ENCODE measurements at places on chromosomes 5 and 9.

DNA sequence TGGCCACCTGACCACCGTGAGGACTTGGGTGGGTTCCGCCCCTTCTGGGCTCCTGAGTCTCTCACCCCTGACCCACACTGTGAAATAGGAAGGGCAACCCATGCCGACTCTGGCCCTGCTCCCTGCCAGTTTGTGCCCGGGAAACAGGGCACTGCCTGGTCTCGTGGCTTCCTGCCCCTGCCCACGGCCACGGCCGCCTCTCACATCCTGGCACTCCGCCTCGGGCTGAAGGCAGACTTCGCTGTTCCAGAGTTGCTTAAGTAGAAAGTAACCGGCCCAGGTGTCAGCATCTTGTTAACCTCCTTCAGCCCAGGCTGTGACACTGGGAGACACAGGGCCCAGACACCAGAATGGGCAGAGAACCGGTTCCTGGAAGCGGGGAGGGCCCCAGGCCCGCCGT lies 68.7 kb upstream of the RNU6ATAC start:
- no peak for DNase-seq

DNA sequence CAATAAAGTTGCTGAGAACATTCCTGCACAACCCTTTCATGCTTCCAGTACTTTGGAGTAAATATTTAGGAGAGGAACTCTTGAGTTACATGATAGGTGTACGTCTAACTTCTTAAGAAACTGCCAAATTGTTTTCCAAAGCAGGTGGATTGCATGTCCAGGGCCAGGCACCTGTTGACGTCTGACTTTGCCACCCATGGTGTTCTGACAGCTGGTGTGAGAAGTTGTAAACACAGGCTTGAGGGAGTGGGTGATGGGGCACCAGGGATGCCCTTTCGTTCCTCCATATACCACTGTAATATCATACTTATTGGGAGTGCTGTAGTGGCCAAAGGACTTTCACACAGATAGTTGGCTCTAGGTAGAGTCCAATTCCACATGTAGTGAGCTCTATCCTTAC lies 352.1 kb downstream of the GADD45G start:
- DNase-seq: no peak

DNA sequence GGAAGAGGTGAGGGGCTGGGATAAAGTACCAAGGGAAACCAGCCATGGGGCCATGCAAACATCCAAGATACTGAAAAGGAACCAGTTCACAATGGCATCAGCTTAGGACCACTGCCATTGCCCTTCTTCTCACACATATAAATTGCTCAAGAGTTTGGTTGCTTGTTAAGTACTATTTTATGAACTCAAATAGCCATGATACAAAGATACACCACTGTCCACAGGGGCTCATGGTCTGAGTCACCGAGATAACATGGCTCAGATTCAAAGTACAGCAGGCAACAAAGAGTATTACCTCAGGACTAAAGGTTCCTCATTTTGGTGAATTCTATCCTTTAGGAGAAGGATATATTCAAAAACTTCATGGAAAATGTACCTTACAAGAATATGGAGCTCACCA lies 55.6 kb downstream of the FANCC start:
- DNase-seq: no peak

- DNase-seq: no peak
Observed at GRCh38 chr5:93359296-93359959, 221.6 kb downstream of the NR2F1-AS1 start.

DNA sequence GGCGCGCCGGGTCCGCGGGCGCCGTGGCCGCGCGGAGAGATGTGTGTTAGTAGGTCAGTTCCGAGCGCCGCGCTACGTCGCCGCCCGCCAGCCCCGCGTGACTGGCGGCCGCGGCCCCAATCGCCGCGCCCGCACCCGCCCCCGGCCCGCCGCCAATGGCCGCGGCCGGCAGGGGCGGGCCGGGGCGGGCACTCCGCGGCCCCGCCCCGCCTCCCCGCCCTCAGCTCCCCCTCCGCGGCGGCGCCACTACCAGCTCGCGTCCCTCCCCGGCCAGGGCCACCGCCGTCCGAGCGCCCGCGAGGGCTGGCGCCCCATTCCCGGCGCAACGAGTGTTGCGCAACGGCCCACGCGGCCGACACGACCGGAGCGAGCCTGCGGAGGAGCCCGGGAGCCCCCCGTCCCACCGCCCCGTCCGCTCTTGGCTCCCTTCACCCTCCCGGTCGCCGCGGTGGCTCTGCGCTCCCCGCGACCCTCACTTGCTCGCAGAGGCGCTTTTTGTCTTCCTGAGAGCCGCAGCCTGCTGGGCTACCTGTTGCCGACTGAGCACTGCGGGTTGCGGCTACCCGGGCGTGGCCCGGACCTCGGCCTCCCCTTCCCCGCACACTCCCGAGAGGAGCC lies at the start of gene NFIL3:
NFIL3 (minus strand) TSS at position 48 of the 618 bp plus-strand sequence. CDS start 13,098 bp downstream, outside the sequence.
- DNase-seq: peak; percentile 80

- DNase-seq: no peak
Observed at GRCh38 chr9:125202846-125203618, 2.7 kb downstream of the RABEPK start.

GRCh38 chr9:81819859-81820546 lies 108.2 kb upstream of the SPATA31D4 start:
- no peak for DNase-seq

DNA sequence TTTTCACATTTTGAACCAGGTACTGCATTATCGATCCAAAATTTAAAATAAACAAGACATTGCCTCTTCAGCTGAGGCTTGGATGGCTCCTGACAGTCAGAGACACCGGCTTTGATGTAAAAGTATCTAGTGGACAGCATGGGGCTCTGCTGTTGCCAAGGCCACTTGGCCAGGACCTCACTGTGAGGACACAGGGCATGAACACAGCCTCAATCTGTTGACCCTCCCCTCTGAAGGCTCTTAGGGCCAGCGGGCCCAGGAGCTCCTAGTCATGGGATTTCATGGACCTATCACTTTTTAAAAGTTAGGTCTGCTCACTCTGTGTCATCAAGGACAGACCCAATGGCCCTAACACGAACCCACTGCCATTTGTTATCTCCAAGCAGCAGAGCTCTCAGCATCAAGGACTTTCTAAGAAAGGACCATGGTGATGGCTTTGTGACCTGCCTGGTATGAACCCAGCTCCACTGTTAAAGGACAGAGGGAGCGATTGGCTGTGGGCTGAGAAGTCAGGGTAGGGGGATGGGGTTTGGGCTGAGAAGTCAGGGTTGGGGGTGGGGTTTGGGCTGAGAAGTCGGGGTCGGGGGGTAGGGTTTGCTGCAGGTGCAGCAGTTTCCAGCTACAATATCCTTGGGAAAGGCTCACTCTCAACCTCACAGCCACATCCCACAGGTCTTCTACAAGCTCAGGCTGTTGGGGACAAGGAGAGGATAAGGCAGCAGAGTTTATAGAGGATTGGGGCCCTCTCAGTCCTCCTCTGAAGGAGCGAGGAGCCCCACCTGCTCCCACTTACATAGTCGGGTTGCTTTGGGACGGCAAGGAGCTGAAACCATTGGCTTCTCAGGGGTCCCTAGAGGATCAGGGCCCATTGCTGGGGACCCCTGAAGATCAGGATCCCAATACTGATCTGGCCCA lies 146.8 kb downstream of the BARX1 start:
- no peak for DNase-seq

DNA sequence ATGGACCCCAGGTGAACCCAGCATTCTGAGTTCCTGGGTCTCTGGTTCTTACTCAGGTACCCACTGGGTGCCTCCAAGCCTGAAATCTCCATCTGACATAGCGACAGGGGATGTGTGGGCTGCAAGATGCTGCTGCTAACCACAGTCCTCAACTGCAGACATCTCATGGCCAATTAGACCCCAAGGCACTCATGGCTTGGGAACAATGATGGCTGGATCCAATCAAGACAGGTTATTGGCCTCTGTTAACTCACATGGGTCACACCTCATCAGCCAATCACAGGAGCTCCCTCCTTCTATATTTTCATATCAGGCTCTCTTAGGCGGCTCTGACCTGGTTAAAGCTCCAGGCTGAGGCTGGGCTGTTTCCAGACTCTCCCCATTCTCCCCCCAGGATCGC lies 57.0 kb downstream of the CXXC5 start:
- DNase-seq: peak; percentile 14

- DNase-seq: no peak
Observed at GRCh38 chr5:138911441-138911840, 36.3 kb upstream of the LRRTM2 start.

DNA sequence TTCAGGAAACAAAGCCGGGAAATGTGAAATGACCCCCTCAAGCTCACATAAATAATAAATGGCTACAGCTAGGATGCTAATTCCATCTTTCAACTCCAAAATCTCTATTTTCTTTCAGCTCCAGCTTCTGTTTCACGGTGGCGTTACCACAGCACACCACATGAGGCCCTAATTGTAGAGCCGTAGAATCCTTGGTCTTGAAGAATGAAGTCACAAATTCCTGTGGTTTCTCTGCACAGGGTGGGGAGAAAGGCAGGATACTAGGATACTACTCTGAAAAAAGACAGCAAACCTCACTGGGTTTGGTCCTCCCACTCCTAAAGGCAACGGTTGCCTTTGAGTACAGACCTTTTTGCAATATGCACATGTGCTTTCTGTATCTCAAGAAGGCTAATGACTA lies 13.9 kb upstream of the RARS1 start:
- DNase-seq: peak; percentile 74

DNA sequence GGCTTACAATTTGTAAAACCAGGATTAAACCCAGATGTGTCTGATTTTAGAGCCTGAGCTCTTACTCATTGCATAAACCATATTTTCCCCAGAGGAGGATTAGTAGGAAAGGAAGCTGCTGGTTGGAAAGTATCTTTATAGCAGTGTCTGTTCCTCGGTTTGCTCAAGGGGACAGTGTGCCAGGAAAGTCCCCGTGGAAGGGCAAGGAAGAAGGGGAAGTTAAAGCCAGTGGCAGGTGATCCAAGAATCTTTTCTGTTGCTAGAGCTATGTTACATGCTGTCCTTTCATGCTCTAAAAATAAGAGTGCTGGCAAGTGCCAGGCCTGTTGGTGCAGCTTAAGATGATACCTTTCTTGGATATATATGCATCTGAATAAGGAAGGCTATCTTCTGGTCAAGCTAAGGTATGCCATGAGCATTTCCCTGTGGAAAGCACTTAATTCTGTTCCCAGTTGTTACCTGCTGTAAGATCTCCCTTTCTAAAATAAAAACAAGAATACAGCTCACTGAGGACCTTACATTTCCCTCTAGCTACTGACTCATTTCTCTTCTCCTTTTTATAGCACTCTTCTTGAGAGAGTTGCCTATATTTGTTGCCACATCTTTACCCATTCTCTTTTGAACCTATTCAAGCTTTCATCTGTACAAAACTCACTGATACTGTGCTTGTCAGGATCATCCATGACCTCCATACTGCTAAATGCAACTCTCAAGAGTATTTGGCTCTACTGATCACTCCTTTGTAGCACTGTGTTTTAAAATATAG lies 8.0 kb downstream of the PDCD1LG2 start:
- no peak for DNase-seq

DNA sequence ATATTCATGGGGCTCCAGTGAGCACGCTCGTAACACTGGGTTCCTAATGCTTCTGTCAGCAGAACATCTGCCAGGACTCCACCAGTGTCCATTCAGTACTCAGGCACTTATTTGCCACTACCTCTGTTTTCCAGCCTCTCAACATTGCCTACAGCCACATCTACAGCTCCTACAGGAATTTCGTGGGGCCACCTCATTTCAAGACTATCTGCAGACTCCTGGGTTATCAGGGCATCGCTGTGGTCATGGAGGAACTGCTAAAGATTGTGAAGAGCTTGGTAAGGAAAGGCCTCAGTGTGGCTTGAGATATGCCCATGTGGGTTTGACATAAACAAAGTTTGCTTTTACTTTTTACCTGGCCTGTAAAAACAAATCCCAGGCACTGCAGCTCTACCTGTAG lies 92.9 kb downstream of the CYFIP2 start:
- DNase-seq: no peak

DNA sequence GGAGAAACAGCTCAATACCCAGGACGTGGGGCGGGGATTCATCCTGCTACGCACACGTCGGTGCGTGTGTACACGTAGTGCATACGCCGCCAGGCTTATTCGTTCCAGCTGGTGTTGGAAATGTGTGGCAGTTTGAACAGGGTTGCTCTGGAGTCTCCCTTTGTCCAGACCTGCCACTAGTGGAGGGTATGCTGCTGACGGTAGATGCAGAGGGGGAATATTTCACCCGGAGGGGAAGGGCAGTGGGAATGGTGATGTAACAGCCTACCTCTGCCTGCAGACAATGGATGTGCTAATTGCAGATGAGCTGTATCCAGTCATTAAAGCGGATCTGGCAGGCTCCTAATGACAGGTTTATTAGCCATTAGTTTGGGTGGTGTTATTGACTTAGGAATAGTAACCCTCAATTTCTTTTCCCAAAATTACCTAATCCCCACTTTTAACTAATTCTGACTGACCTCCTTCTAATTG lies 142.7 kb downstream of the PAX5 start:
- no peak for DNase-seq

DNA sequence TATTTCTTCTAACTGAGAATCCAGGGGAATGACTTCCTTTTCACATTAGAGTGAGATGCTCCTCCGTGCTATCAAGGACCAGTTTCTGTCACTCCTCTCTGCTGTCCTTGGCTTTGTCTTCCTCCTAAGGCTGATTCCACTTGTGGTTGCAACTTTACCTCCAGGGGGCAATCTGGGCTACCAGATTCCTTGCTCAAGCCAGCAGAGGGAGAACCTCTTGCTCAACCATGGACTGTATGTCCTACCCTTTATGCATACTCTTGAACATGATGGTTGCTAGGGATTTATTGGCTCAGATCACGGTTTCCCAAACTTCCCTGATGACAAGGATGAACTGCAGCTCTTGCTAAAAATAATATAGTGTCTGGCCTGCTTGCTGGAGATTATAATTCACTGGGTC lies 24.0 kb downstream of the NNT start:
- peak; percentile 27 for DNase-seq

- no peak for DNase-seq
Observed at GRCh38 chr9:101625876-101626275, 31.1 kb upstream of the PPP3R2 start.

DNA sequence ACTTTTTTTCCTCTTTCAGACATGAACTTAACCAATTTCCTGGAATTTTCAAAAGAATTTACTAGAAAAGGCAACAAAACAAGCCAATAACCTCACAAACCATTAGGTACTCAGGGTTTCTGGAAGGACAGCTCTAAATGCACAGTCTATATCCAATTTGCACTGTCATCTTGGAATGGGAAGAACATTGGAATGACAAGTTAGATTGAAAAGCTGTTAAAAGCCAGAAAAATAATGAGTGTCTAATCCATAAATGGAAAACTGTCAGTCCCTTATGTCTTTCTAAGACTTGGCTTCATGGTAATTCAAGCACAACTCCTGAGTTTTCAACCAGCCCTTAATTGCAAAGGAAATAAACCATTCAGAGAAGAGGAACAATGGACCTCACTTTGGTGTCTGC lies 105.8 kb upstream of the NTRK2 start:
- no peak for DNase-seq

DNA sequence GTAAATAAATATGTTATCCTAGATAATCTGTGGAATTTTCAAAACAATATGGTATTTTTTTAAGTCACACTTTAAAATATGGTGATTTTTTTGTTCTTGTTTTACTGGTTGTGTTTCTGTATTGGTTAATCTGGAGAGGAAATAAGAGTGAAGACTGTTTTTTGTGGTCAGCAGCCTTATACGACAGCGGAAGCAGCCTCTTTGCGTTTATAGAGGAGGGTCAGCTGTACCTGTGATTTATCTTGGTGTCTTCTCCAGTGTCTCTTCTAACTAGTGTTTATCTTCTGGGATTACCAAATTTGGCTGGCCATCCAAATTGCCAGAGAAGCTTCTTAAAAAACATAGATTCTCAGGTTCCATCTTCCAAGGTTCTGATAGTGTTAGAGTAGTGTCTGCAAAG lies 58.7 kb downstream of the ICE1 start:
- no peak for DNase-seq

Data from SW480 (cell line).